ENCODE measurements at places on chromosomes 7 and 10. TPM values are rescaled to one million over a fixed set of nuclear protein-coding genes. Genes with fewer than 3 reads are reported as not detected.

DNA sequence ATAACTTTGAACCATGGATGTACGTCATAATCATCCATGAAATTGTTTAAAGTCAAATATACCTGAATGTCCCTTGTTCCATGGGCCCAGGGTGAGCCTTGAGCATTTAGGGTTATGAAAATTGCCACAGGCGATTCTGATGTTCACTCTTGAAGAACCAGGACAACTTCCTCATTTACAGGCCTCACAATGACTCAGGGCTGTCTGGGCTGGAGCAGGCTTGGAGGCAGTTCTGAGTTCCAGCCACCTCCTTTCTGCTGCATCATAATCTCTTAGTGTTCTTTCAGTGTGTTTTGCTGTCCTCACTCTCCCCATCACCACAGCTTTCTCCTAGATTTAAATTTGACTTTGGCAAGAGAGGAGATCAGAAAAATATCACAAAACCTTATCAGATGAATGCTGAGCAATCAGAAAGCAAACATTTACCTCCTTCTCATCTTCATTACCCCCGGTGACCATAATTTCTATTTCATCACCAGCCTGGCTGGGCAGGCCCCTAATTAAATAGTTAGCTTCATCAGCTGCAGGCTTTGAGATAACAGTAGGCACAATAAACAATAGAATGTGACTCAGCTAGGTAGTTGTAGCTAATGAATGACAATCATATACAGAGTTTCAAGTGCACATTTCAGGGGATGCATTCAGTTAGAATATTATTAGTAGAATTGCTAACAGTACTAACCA is 571.0 kb downstream of the SH2D4B start:
- no peak for DNase-seq

The STEAP1 gene
- 3.4 TPM for total RNA-seq

The FAM24B gene
- total RNA-seq: not detected

- peak; percentile 81 for DNase-seq
These were observed at the start of gene NRCAM for GRCh38 chr7:108455998-108456677. Gene NRCAM, minus strand, starts transcription at chr7:108456436. Its CDS starts 216,372 bp downstream, at chr7:108240064.

DNA sequence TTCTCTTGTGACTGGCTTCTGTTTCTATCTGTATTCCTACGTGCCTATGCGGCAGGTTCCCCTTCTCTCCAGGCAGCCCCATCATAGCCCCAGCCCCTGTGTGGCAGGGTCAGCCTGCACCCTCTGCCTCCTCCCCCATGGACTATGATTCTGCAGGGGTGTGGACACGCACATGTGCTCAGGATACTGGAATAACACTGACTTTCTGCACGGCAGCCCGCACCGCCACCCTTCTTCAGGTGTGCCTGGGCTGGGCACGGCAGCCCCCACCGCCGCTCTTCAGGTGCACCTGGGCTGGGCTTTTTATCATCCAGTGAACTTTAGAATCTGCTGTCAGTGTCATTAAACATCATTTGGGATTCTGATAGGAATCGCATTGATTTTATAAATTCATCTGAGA is 202.6 kb upstream of the PPP2R2D start:
- peak; percentile 36 for DNase-seq

GRCh38 chr7:149830997-149831740 is 7.0 kb upstream of the ZNF862 start:
- peak; percentile 58 for DNase-seq

- DNase-seq: peak; percentile 47
These were observed 21.5 kb upstream of the NUDCD3 start for GRCh38 chr7:44511863-44512468.

DNA sequence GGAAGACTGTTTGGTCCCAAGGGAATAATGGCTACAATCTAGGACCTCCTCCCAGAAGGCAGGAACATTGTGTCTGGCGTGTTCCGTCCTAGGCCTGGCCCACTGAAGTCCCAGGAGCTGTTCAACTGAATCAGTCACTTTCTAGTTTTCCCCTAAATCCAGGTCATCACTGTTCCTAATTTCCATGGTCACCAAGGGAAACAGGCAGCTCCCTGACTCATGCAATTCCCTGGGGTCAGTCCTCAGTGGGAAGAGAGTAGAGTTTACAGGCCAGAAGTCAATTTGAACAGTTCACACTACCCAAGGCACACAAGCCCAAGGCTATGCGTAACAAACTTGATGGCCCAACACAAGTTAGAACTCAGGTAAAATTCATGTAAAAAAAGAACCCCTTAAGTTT is 44.0 kb downstream of the CREB3L2 start:
- no peak for DNase-seq

GRCh38 chr10:63071145-63071544 is 62.0 kb upstream of the NRBF2 start:
- no peak for DNase-seq

The CLRN3 gene
- total RNA-seq: 6.6 TPM

The TMEM236 gene
- 11.6 TPM for total RNA-seq

DNA sequence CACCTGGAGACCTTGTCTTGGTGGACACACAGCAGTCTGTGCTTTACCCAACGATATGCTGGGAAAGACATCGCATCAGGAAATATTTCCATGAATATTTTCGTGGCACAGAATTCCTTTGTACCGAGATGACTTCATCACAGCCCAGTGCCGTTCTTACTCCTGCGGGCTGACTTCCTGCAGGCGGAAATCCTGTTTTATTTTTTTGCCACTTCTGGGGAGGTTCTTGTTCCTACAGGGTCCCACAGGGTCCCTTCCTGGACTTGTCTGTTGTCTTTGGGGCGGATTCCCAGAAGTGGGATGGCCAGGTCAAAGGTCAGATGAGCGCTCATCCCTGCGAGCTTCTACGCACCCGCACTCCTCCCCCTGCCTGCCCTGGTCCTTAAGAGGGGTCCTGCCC is 86.5 kb downstream of the DNAJB6 start:
- DNase-seq: no peak

The FOXK1 gene
- total RNA-seq: 55.2 TPM

GRCh38 chr7:147937428-147937827 is 653.1 kb upstream of the C7orf33 start:
- no peak for DNase-seq

DNA sequence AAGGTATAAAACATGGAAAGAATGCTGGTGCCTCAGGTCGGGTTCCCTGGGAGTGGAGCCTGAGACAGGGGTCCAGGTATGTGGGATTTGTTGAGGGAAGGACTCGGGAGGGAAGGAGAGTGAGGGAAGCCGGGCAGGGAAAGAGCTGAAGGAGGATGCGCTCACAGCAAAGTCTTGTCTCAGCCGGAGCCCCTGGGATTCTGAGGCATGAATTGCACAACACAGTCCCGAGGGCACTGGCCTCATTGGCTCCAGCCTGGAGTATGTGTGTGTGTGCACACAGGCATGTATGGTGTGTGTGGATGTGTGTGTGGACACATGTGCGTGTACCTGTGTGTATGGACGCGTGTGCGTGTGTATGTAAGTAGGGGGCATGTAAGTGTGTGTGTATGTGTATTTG is 87.4 kb downstream of the WDFY4 start:
- no peak for DNase-seq
